ENCODE measurements at places on chromosomes 1 and 21.

DNA sequence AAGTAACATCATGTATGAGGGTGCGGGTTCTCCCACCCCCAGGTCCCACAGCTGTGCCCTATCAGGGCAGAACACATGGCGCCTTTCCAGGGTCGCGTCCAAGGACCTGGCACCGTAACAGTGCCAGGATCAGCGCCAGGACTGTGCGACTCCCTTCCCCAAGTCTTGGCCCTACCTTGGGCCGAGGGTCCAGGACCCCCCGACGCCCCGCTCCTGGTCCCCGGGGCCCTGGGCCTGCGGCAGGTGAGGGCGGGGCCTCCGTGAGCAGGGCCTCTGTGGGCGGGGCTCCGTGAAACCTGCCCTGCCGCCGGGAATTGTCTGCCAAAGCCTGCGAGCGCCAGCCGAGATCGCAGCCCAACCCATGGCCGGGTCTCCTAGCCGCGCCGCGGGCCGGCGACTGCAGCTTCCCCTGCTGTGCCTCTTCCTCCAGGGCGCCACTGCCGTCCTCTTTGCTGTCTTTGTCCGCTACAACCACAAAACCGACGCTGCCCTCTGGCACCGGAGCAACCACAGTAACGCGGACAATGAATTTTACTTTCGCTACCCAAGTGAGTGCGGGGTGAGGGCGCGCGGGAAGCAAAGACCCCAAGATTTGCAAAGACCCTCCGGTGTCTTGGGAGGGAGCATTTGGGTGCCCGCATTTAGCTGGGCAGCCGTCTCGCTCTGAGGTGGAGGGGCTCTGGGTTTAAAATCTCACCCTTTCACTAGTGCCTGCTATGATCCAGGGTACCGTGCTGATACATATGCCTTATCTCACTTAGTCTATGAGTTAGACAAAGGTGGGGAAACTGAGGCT is at the start of gene RHBG:
TSS of gene RHBG (plus strand) at position 323 of the 796 bp plus-strand sequence. CDS start at position 362, 39 bp downstream.
- no peak for DNase-seq

- DNase-seq: no peak
Measured at GRCh38 chr1:187310038-187310631, 481.4 kb downstream of the PLA2G4A start.

GRCh38 chr1:222307621-222308020 is 240.3 kb downstream of the HHIPL2 start:
- no peak for DNase-seq

GRCh38 chr1:234533975-234534876 is 55.2 kb upstream of the TARBP1 start:
- DNase-seq: peak; percentile 48

DNA sequence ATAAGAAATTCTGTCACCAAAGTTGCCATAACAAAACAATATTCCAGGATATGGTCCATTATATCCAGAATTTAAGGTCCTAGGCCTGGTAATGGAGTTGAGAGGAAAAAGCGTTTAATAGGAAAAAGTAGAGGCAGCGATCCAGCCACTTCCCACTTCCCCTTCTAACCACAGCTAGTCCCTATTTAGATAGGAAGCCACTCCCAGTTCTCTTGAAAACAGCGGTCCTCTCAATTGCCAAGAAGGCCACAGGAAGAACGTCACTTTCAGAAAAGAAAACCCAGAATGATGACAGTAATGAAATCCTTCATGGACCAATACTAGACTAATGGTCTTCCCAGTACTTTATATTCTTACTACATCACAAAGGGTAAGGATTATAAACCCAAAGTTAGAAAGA is 38.6 kb downstream of the ABL2 start:
- DNase-seq: no peak

DNA sequence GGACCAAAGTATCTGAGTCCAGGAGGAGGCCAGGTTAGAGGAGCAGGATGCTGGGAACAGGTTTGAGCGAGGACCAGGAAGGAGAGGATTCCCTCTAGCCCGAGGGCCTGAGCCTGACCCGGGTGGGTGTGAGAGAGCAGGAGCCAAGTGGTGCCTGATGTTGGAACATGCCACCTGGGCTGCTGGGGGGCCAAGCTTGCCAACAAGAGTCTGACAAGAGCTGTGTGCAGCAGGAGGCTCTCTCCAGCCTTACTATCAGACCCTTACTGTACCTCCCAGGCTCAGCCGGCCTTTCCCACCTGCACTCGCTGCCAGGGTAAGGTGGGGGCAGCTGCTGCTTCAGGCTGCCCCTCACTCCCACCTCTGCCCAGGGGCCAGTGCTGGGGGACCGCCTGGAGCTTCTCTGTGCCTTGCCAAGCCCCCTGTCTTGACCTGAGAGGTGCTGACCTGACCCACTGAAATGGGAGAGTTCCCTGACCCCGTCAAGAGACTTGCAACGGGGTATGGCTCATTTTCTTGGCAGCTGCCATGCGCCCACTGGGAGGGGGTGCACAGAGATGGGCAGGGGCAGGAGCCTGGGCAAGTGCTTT is 159.6 kb upstream of the VAMP3 start:
- DNase-seq: no peak

Measured in caudate nucleus (tissue), 63 donors.